ENCODE measurements at places on chromosomes 11 and 22.

- DNase-seq = no peak
Observed at GRCh38 chr22:48366591-48366990, 1461.1 kb downstream of the BRD1 start.

DNA sequence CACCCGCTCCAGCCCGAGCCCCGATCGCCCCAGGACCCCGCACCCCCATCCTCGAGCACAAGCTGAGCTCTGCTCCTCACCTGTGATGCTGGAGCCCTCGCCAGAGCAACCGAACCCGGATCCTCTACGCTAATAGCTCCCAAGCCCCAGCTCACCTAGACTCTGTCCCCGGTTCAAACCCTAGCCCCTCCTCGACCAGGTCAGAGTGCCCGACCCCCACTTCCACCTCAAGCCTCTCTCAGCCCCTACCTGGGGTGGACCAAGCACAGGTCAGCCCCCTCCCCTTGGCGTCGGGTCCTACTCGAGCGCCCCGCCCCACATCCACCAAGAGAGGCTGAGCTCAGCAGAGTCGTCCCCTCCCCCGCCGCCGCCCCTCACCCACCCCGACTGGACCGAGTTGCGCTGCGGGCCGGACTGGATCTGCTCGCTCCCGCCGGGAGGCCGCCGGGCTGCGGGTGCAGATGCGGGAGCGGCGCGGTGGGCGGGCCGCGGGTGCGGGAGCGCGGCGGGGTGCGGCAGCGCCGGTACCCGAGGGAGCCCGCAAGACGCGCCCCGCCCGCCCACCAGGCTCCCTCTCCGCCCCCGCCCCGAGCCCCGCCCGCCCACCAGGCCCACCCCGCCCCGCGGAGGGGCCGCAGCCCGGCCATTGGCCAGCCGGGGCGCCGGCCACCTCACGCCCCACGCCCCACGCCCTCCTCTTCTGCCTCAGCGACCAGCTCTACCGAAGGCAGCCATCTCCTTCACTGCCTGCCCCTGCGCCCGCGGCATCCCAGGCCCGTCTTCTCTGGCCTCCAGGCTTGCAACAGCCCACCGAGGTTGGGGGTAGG is 577 bp upstream of the DKK3 start:
- no peak for DNase-seq

GRCh38 chr11:10945196-10945595 is 87.3 kb upstream of the ZBED5 start:
- DNase-seq = no peak

DNA sequence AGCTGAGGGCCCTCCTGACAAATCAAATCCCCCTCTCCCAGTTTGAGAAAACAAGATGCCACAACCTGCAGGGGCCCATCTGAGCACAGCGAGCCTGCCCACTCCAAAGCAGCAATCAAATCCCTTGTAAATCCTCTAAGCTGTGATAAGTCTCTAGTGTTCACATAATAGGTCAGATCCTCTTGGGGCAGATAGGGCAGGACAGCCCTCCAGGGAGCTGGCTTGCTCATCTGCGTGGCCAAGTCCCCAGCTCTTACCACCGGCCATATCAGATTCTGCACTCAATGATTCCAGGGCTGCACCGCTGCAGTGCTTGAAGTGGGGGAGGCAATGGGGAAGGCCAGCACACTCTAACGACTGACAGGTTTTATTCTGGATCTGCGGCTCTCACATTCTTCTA is 29.6 kb upstream of the FLI1 start:
- DNase-seq = no peak

DNA sequence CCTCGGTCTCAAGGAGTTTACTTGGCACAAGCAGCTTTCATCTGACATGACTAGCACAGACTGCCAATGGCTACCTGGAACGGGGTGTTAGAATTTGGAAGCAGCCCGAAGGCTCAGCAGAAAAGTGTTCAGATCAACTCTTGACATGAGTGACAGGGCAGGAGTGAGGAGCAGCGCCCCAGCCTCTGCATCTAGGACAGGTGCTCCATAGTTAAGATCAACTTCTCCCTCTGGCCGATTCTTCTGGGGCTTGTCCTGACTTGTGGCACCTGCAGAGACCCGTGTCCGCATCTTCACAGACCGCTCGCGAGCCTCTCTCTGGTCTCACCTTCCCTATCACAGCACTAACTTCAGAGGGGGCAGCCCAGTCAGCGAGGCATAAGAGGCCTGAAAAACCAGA is 42.5 kb upstream of the CHKA start:
- no peak for DNase-seq

Data from stimulated activated CD4-positive, alpha-beta T cell treated with anti-CD3 and anti-CD28 coated beads, Interleukin-4, amount 100 ng/mL, for 4 hours (primary cell).